GM23248 (cell line): ENCODE measurements at places on chromosomes 7 and 10. TPM values are rescaled to one million over a fixed set of nuclear protein-coding genes. Genes with fewer than 3 reads are reported as not detected.

GRCh38 chr7:151725844-151726651, 150.9 kb downstream of the PRKAG2 start:
- H3K4me1 ChIP-seq: peaks cover 13% of the 10 kb centered on the region
- no peaks in the 10 kb centered on the region for H3K36me3 ChIP-seq
- no peaks in the 10 kb centered on the region for H3K27me3 ChIP-seq
- DNase-seq: no peak

ZCCHC24 gene
- 30.3 and 34.0 TPM in 2 replicates for total RNA-seq

GRCh38 chr10:61929555-61929954, 28.1 kb downstream of the ARID5B start:
- H3K36me3 ChIP-seq: 0 out of 2 replicates have a peak, but pooled peaks cover 3% of the 10 kb centered on the region
- no peaks in the 10 kb centered on the region for H3K27me3 ChIP-seq
- DNase-seq: no peak
- no peaks in the 10 kb centered on the region for H3K4me1 ChIP-seq
- no peak overlapping the region for H3K4me3 ChIP-seq

GRCh38 chr10:97553575-97554031, 19.0 kb upstream of the ANKRD2 start:
- H3K27me3 ChIP-seq: no peaks in the 10 kb centered on the region
- H3K4me3 ChIP-seq: no peak overlapping the region
- DNase-seq: peak; percentile 85

SEMA3A gene
- total RNA-seq: 36.5 and 48.4 TPM in 2 replicates

ELOVL3 gene
- 1.9 TPM in 1 of 2 replicates, not detected in the other for total RNA-seq

DNA sequence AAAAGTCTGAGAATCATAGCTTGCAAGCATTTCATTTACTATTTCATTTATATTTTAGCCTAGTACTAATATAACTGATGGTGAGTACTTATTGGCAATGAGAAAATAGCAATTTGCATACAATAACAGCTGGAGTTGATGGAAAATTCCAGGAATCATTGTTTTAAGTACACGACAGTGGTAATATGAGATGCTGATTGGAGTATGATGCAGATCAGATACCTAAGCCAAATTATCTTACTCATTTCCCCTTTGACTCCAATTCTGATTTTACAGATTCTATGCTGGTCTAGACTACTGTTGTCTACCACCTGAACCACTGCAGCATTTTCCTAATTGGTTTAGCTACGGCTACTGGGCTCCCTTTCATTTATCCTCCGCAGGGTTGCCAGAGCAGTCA, 36.7 kb downstream of the GNG11 start:
- H3K4me3 ChIP-seq: no peak overlapping the region
- H3K27me3 ChIP-seq: no peaks in the 10 kb centered on the region
- H3K4me1 ChIP-seq: peaks cover 11% of the 10 kb centered on the region
- DNase-seq: peak; percentile 57
- H3K36me3 ChIP-seq: no peaks in the 10 kb centered on the region

GRCh38 chr10:33041783-33042437, 83.9 kb upstream of the ITGB1 start:
- no peaks in the 10 kb centered on the region for H3K4me1 ChIP-seq
- H3K4me3 ChIP-seq: no peak overlapping the region
- no peaks in the 10 kb centered on the region for H3K27me3 ChIP-seq
- no peaks in the 10 kb centered on the region for H3K36me3 ChIP-seq
- no peak overlapping the region for H3K27ac ChIP-seq
- no peak for DNase-seq

GRCh38 chr7:2934211-2934731, 90.2 kb upstream of the GNA12 start:
- H3K4me3 ChIP-seq: no peak overlapping the region
- peaks cover under 1% of the 10 kb centered on the region; the same call in 1 of the 2 replicates for H3K27me3 ChIP-seq
- H3K36me3 ChIP-seq: no peaks in the 10 kb centered on the region
- H3K27ac ChIP-seq: no peak overlapping the region
- peaks cover 4% of the 10 kb centered on the region; the same call in 1 of the 2 replicates for H3K4me1 ChIP-seq

GHRHR gene
- total RNA-seq: not detected in 2 replicates

DNA sequence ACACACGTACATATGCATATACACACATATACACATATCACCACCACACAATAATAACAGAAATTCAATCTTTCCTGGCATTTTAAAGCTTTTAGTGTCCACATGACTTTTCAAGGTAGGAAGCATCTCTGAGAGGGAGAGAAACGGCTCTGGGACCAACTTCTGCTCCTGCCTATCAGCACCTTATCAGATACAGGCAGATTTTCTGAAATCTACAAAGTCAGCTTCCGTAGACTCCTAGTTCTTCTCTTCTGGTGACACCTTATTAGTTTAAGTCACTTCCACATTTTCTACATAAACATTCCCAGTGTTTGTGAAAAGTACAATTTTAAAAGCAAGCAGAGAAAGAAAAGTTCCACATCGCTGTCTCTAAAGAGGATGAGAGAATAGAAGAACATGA, 74.5 kb downstream of the ZNF22 start:
- H3K4me3 ChIP-seq: no peak overlapping the region
- DNase-seq: no peak
- H3K27me3 ChIP-seq: peaks cover 9% of the 10 kb centered on the region; the same call in 1 of the 2 replicates
- no peak overlapping the region for H3K27ac ChIP-seq
- no peaks in the 10 kb centered on the region for H3K36me3 ChIP-seq
- H3K4me1 ChIP-seq: no peaks in the 10 kb centered on the region

DNA sequence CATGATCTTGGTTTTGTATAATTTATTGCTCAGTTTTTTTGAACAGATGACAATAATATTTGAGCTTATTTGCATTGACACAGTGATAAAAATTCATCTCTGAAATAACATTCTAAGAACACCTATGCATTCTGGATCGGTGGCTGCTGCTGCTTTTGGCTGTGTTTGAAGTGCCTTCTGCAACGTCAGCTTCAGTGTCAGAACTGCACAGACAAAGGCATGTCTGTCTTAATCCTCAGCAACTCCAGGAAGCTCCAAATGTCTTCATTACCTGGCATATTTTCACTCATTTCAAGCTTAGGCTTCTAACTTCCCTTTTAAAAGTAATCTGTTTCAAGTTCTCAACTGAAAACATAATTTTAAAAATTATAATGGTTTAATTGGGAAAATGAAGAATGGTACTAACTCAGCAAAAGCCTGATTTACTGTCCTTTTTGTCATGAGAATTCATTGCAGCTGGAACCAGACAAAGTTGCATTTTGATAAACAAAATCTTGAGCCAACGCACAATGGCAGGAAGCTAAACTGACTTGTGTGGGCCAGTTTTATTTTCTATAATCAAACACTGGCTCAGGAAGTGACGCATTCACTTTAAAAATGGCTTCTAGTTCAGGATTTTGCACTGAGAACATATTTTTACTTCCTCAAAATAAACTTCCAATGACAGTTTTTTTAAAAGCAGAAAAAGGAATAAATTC, 38.7 kb downstream of the NPS start:
- DNase-seq: no peak
- no peak overlapping the region for H3K4me3 ChIP-seq

- H3K36me3 ChIP-seq: 0 out of 2 replicates have a peak, but pooled peaks cover 5% of the 10 kb centered on the region
- H3K4me3 ChIP-seq: peak overlapping the region; percentile 95
- DNase-seq: peak; percentile 89
- H3K27ac ChIP-seq: peak overlapping the region; percentile 77
- no peaks in the 10 kb centered on the region for H3K27me3 ChIP-seq
Measured at GRCh38 chr10:110872145-110872983, 636 bp downstream of the PDCD4 start.

- H3K36me3 ChIP-seq: no peaks in the 10 kb centered on the region; the same call in 1 of the 2 replicates
- H3K27ac ChIP-seq: peak overlapping the region; percentile 59
- no peaks in the 10 kb centered on the region for H3K27me3 ChIP-seq
- 0 out of 2 replicates have a peak, but pooled peaks cover 3% of the 10 kb centered on the region for H3K4me1 ChIP-seq
- DNase-seq: peak; percentile 13
Measured at GRCh38 chr7:152025937-152026890, 740 bp downstream of the GALNT11 start.

DNA sequence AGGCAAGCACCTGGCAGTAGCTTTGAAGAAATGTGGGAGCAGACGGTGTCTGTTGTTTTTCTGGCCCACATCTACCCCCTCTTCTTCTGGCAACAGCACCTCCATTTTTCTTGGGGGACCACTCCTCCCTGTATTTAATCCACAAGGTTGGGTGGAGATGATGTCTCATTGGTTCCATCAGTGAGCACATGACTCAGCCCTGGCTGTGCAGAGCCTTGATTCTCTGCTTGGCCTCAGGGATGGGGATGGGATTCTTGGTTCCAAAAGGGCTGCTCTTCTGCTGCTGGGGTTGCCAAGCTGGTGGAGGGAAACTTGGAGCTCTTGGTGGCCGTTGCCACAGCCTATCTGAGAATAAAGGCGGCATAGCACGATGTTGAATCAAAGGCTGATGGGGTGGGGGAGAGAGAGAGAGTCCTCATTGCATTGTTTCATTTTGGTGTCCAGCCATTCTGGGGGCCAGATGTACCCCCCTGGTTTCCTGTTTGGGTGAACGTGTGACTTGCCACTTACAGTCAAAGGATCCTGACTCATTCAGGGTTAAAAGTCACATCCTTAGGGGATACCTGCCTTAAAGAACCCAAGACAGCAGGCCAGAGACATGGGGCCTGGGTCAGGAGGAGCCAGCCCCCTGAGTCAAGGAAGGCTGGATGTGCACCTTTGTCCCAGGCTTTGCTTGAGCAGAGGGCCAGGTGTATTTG, 25.9 kb downstream of the GRK5 start:
- DNase-seq: peak; percentile 28
- H3K4me1 ChIP-seq: no peaks in the 10 kb centered on the region
- H3K27ac ChIP-seq: no peak overlapping the region
- no peak overlapping the region for H3K4me3 ChIP-seq

DNA sequence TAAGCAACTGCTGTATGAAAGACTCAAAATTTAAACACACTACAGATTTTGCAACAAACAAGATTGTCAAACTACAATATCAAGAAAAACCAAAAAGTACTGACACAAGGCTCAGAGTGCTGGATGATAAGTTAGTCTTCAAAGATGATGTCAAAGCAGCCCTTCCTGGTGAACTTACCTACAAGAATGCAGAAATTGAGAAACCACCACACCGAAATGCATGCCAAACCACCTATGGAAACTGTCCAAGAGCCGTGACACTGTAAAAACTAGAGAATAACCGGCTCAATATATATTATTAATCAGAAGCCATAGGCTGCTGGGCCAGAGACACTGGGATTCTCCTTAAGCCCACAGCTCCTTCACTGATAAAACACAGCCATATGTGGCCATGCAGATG, 25.3 kb downstream of the DENND11 start:
- no peaks in the 10 kb centered on the region for H3K4me1 ChIP-seq
- H3K27ac ChIP-seq: no peak overlapping the region
- DNase-seq: peak; percentile 16
- no peak overlapping the region for H3K4me3 ChIP-seq
- H3K27me3 ChIP-seq: no peaks in the 10 kb centered on the region

- H3K27me3 ChIP-seq: no peaks in the 10 kb centered on the region
- DNase-seq: no peak
- H3K27ac ChIP-seq: no peak overlapping the region
- no peak overlapping the region for H3K4me3 ChIP-seq
Measured at GRCh38 chr7:25091176-25091575, 33.9 kb downstream of the CYCS start.

LYZL1 gene
- not detected in 2 replicates for total RNA-seq

MMP21 gene
- not detected in 2 replicates for total RNA-seq

DNA sequence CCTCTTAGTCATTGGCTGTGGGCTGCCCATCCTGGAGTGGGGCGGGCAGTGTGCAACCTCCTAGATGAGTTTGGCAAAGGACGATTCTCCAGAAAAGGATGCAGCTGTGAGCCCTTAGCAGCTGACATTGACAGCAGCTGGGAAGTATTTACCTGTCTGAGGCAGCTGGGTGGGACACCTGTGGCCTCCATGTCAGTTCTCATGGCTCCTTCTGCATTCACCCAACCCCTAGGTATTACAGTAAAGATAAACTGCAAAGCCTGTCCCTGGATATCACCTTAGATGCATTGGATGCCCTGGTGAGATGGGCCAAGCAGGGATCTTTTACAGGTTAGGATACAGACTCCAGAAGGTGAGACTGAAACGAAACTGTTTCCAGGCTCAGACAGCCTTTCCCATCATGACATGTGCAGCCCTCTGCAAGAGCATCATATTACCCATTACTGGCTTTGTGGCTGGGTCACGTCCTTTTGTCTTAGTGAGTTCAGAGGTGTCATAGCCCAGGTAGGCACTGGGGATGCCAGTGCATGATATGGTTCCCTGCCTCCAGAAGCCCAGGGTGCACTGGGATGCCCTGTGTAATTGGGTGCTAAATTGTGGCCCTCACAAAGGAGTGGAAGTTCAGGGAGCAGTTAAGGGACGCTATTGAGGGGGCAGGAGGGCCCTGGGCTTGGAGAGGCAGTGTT, 28.9 kb downstream of the MINDY4 start:
- H3K27ac ChIP-seq: peak overlapping the region; percentile 49; the same call in 1 of the 2 replicates
- no peaks in the 10 kb centered on the region for H3K36me3 ChIP-seq
- H3K4me3 ChIP-seq: no peak overlapping the region
- DNase-seq: peak; percentile 13

MYPN gene
- 14.5 and 20.0 TPM in 2 replicates for total RNA-seq

DNA sequence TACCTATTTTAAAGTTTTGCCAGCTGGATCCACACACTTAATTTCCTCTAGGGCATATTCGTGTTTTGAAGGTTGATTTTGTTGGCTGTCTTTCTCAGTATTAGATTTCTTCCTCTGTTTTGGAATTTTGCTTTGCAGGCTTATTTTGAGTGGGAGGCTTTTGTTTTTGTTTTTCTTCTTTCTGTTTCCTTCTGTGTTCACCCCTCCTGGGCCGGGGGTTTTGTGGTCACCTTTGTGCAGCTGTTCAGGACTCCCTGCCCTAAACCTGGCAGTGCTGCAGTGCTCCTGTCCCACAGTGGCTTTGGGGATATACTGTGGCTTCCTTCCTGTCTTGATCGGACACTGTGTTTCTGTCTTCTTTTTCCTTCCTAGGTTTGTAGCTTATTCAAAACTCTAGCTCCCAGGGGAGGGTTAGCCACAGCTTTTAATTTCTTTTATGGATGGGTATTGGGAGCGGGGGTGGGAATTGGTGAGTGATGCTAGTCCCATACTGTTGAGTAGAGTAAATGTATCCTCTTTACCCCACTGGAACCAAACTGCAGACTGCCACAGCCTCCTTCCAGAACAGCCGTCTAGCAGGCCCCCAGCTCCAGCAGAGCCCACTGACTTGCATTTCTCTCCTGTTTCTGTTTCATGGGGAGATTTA, 228.7 kb upstream of the FZD8 start:
- H3K27me3 ChIP-seq: no peaks in the 10 kb centered on the region
- no peaks in the 10 kb centered on the region for H3K36me3 ChIP-seq
- no peak overlapping the region for H3K27ac ChIP-seq
- peaks cover 15% of the 10 kb centered on the region for H3K4me1 ChIP-seq
- no peak for DNase-seq

GRCh38 chr10:49280001-49280408, 19.0 kb upstream of the C10orf71 start:
- DNase-seq: peak; percentile 90
- H3K4me3 ChIP-seq: no peak overlapping the region
- peaks cover 5% of the 10 kb centered on the region; the same call in 1 of the 2 replicates for H3K4me1 ChIP-seq
- H3K27me3 ChIP-seq: no peaks in the 10 kb centered on the region

FANK1 gene
- 4.3 and 13.3 TPM in 2 replicates for total RNA-seq

OR13A1 gene
- not detected in 2 replicates for total RNA-seq

ZNF503 gene
- 16.1 and 17.5 TPM in 2 replicates for total RNA-seq

- DNase-seq: peak; percentile 16
- H3K27ac ChIP-seq: no peak overlapping the region
- peaks cover 24% of the 10 kb centered on the region for H3K4me1 ChIP-seq
- peaks cover 8% of the 10 kb centered on the region for H3K36me3 ChIP-seq
Measured at GRCh38 chr10:113071446-113071845, 121.4 kb downstream of the TCF7L2 start.
